ENCODE measurements at places on chromosomes 5 and 9.

- DNase-seq, result no peak
These were observed 124.7 kb downstream of the ALDH1A1 start for GRCh38 chr9:72827950-72828731.

- DNase-seq, result no peak
These were observed 88.7 kb upstream of the ASS1 start for GRCh38 chr9:130356033-130356432.

DNA sequence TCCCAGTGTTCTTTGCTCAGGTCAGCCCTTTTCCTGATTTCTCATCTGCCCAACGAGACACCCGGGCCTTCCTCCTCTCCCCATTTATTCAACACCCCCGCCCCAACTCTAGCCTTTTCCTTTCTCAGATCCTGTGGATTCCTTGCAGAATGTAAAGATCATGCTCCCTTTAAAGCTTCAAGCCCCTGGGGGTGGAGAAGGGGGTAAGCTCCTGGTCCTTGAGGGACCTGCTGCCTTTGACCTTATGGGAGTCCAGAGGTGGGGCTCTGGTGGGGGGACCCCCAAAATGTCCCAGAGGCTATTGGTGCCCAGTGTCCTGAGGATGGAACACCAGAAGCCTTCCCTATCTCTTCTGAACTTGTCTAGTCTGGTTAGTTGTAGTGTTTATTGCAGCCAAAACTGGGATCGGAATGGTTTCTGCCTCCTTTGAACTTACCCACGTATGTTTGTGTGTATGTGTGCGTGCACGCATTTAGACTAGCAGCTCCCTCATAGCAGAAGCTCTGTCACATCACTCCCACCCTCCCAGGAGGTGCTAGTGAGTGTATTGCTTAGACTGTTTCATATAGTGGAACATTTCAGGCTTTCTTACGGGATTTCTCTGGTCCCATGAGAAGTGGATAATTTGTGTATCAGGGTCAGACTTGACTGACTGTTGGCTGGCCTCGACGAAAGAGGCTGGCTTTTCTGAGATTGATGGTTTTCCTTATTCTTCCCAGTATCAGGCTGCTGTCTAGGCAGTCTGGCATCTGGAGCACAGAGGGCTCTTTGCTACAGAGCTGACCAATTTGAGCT is 1.1 kb downstream of the GALNT10 start:
- DNase-seq, result no peak

DNA sequence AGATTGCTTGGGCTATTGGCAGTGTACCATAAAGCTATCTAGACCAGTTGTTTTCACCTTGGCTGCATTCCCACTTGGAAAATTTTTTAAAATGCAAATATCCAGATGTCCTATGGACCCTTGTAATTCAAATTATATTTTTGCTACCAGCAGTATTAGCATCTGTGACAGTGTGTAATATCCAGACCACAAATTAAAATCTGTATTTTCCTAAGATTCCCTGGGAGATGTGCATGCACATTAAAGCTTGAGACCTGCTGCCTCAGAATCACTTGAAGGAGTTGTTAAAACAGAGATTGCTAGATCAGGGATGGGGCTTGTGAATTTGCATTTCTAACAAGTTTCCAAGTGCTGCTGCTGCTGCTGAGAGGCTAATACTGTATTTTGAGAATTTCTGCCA is 381.2 kb upstream of the PDE4D start:
- DNase-seq, result no peak

- DNase-seq, result no peak
These were observed 11.7 kb downstream of the NIPBL start for GRCh38 chr5:36888303-36888702.

- no peak for DNase-seq
These were observed 477.0 kb downstream of the CCDC171 start for GRCh38 chr9:16029796-16030363.
